ENCODE measurements at places on chromosomes 1 and 21. TPM values are rescaled to one million over a fixed set of nuclear protein-coding genes. Genes with fewer than 3 reads are reported as not detected.

GNB1 gene
- total RNA-seq, result 419 TPM

GRCh38 chr1:56827711-56828110, 8.5 kb upstream of the FYB2 start:
- H3K36me3 ChIP-seq, result no peaks in the 10 kb centered on the region
- peaks cover 3% of the 10 kb centered on the region for H3K27me3 ChIP-seq
- H3K4me3 ChIP-seq, result no peak overlapping the region
- no peak overlapping the region for H3K27ac ChIP-seq
- H3K4me1 ChIP-seq, result peaks cover 25% of the 10 kb centered on the region
- DNase-seq, result no peak

GRCh38 chr1:177703888-177704446, 265.9 kb downstream of the SEC16B start:
- H3K27me3 ChIP-seq, result peaks cover 12% of the 10 kb centered on the region
- H3K4me1 ChIP-seq, result no peaks in the 10 kb centered on the region
- no peak overlapping the region for H3K27ac ChIP-seq

GRCh38 chr1:53214376-53214940, 6.0 kb downstream of the CZIB start:
- H3K27ac ChIP-seq, result no peak overlapping the region
- H3K36me3 ChIP-seq, result peaks cover 19% of the 10 kb centered on the region
- peaks cover 7% of the 10 kb centered on the region for H3K4me1 ChIP-seq
- H3K27me3 ChIP-seq, result no peaks in the 10 kb centered on the region
- no peak overlapping the region for H3K4me3 ChIP-seq

CRYBG2 gene
- total RNA-seq, result not detected

CLDN17 gene
- not detected for total RNA-seq

GRCh38 chr1:76145332-76145731, 70.8 kb downstream of the ST6GALNAC3 start:
- H3K27ac ChIP-seq, result peak overlapping the region; percentile 23
- H3K4me1 ChIP-seq, result peaks cover 10% of the 10 kb centered on the region
- H3K4me3 ChIP-seq, result no peak overlapping the region
- H3K27me3 ChIP-seq, result peaks cover 2% of the 10 kb centered on the region

GRCh38 chr1:185567440-185567839, 166.8 kb upstream of the HMCN1 start:
- no peaks in the 10 kb centered on the region for H3K36me3 ChIP-seq
- DNase-seq, result no peak
- H3K27ac ChIP-seq, result peak overlapping the region; percentile 85
- H3K4me3 ChIP-seq, result no peak overlapping the region
- H3K27me3 ChIP-seq, result no peaks in the 10 kb centered on the region

- no peaks in the 10 kb centered on the region for H3K36me3 ChIP-seq
- no peak overlapping the region for H3K27ac ChIP-seq
- DNase-seq, result peak; percentile 92
- peaks cover 10% of the 10 kb centered on the region for H3K27me3 ChIP-seq
- H3K4me1 ChIP-seq, result peaks cover 11% of the 10 kb centered on the region
Observed at GRCh38 chr1:205343431-205344065, 13.2 kb downstream of the KLHDC8A start.

DNA sequence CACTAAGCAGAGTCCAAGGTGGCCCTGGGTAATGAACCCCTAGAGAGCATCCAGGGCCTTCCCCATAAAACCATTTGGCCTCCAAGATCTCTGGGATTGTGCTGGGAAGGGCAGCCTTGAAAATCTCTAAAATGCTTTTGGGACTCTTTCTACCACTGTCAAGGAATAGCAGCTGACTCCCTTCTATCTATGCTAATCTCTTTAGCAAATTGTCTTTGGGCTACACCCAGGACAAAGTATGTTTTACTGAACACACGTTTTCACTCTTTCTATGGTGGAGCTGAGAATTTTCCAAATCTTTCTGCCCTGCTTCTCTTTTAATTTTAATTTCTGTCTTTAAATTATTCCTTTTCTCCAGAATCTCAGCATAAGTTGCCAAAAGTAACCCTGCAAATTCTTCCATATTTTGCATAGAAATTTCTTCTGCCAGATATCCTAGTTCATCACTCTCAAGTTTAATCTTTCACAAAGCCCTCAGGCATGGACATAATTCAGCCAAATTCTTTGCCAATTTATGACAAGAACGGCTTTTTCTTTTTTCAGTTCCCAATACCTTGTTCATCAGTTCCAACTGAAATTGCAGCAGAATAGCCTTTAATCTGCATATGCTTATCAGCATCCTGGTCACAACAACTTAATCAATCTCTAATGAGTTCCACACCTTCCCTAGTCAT, 687.0 kb upstream of the ADGRL4 start:
- no peaks in the 10 kb centered on the region for H3K4me1 ChIP-seq
- H3K27me3 ChIP-seq, result no peaks in the 10 kb centered on the region
- no peak overlapping the region for H3K27ac ChIP-seq

BTBD8 gene
- total RNA-seq, result 2.3 TPM

OVAAL gene
- not detected for total RNA-seq

- H3K36me3 ChIP-seq, result peaks cover 6% of the 10 kb centered on the region
- peaks cover 52% of the 10 kb centered on the region for H3K4me1 ChIP-seq
- peak overlapping the region; percentile 100 for H3K4me3 ChIP-seq
- H3K27me3 ChIP-seq, result no peaks in the 10 kb centered on the region
- peak overlapping the region; percentile 85 for H3K27ac ChIP-seq
Observed at GRCh38 chr1:93081716-93082115, 2.6 kb downstream of the MTF2 start.

SLAMF7 gene
- not detected for total RNA-seq

GRCh38 chr1:182662121-182662890, 22.1 kb downstream of the RGS8 start:
- no peak overlapping the region for H3K27ac ChIP-seq
- peaks cover 3% of the 10 kb centered on the region for H3K4me1 ChIP-seq
- H3K4me3 ChIP-seq, result no peak overlapping the region
- H3K27me3 ChIP-seq, result peaks cover 3% of the 10 kb centered on the region
- H3K36me3 ChIP-seq, result no peaks in the 10 kb centered on the region

DNA sequence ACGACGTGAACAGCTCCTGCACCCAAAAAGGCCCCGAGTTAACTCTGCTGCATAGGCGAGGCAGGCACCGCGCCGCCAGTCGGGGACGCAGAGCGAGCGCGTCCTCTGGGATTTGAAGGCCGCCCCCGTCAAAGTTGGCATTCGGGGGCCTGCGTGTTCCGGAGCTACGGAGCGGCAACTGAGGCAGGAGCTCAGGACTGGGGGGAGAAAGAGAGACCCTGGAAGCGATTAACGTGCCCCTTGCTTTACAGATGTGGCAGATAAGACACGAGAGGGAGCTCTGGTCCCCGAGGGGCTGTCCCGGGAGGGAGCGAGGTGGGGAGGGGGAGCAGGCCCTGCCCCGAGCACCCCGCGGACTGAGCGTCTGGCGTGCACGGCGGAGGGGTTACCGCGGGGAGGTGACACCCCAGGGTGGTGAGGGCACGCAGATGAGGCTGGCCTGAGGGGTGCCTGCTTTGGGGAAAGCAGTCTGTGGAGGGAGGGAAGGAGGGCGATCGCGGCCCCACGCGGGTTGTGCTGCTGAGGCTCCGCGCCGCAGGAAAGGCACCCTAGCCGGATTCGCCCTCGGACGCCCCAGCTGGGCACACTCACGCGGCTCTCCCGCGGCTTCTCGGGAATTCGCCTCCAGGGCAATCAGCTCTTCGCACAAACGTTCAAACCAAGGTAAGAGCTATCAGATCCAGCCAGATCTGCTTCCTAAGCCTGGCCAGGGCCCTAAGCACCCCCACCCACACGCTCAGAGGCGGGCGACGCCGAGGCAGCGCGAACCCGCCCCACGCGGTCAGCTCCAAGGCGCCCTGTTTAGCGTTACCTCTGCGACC, 26.5 kb downstream of the ACTA1 start:
- H3K27ac ChIP-seq, result no peak overlapping the region
- no peak for DNase-seq
- peak overlapping the region; percentile 63 for H3K4me3 ChIP-seq
- peaks cover 14% of the 10 kb centered on the region for H3K27me3 ChIP-seq
- H3K36me3 ChIP-seq, result no peaks in the 10 kb centered on the region

- H3K27me3 ChIP-seq, result no peaks in the 10 kb centered on the region
- DNase-seq, result no peak
- H3K36me3 ChIP-seq, result peaks cover 22% of the 10 kb centered on the region
- H3K4me3 ChIP-seq, result no peak overlapping the region
Observed at GRCh38 chr1:184791550-184791900, 36.9 kb upstream of the EDEM3 start.

DNA sequence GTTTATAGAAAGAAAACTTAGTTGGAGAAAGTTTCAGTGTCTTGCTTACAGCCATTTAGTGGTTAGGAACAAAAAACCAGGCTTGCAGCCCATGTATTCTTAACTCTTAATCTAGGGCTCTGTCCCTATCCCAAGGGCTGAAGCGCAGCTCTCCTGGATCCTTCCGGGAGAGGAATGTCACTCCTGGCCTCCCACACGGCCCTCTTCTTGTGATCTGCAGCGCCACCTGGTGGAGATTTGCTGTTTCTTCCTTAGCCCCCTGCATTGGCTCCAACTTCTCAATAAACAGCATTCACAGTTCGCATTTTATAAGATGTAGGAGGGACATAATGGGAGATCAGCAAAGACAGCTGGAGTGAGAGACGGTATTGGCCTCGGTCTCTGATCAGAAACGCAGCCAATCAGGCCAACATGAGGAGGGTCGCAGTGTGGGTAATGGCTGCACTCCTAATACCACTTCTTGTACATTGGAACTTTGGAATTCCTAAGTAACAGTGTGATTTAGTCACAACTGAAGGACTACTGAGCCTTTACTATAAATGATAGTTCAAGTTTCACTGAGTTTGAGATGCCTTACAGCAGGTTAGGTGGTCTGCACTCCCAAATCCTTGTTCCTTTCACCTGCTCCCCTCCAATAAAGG, 283.4 kb downstream of the ASTN1 start:
- H3K36me3 ChIP-seq, result no peaks in the 10 kb centered on the region
- no peak overlapping the region for H3K4me3 ChIP-seq
- peaks cover 22% of the 10 kb centered on the region for H3K27me3 ChIP-seq
- H3K27ac ChIP-seq, result no peak overlapping the region
- DNase-seq, result no peak

GRCh38 chr1:99705385-99705784, 59.5 kb downstream of the PALMD start:
- H3K4me1 ChIP-seq, result peaks cover 5% of the 10 kb centered on the region
- DNase-seq, result no peak
- H3K27me3 ChIP-seq, result no peaks in the 10 kb centered on the region
- peak overlapping the region; percentile 37 for H3K27ac ChIP-seq
- no peaks in the 10 kb centered on the region for H3K36me3 ChIP-seq

DNA sequence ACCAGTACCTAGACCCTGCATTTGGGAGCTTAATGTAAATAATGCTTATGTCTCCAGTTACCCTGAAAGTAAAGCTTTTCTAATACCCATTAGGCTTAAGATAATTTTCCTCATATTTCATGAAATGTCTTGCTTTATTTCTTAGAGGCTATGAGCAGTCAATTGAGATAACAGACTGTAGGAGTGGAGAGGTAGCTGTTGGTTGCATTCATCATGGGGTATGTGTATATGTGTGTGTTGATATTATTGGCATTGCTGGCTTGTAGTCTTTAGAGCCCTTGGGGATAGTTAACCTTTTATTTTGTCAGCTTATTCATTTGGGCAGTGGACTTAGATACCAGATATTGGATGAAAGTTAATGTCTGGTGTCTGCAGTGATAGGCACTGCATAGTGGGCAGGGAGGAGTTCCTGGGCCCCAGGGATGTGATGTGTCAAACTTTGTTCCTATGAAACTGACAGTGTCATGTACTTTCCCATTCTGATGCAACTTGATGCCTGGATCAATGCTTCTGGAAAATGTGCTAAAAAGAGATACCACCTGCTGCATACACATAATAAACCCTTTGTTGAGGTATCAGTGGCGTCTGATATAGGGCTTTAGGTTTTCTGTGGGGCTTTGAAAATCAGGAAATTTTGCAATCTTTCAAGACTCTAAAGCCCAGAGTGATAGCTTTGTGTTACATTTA, 83.9 kb downstream of the MAST2 start:
- no peak for DNase-seq
- H3K27ac ChIP-seq, result no peak overlapping the region
- H3K4me1 ChIP-seq, result peaks cover 44% of the 10 kb centered on the region

- peak overlapping the region; percentile 79 for H3K27ac ChIP-seq
- no peak for DNase-seq
- peak overlapping the region; percentile 71 for H3K4me3 ChIP-seq
- no peaks in the 10 kb centered on the region for H3K27me3 ChIP-seq
- peaks cover 2% of the 10 kb centered on the region for H3K36me3 ChIP-seq
Observed at GRCh38 chr1:193181536-193181935, 4.9 kb downstream of the B3GALT2 start.

OR2M2 gene
- not detected for total RNA-seq

- peaks cover 3% of the 10 kb centered on the region for H3K36me3 ChIP-seq
- no peak for DNase-seq
Observed at GRCh38 chr1:25110036-25110435, 122.3 kb downstream of the SYF2 start.

DNA sequence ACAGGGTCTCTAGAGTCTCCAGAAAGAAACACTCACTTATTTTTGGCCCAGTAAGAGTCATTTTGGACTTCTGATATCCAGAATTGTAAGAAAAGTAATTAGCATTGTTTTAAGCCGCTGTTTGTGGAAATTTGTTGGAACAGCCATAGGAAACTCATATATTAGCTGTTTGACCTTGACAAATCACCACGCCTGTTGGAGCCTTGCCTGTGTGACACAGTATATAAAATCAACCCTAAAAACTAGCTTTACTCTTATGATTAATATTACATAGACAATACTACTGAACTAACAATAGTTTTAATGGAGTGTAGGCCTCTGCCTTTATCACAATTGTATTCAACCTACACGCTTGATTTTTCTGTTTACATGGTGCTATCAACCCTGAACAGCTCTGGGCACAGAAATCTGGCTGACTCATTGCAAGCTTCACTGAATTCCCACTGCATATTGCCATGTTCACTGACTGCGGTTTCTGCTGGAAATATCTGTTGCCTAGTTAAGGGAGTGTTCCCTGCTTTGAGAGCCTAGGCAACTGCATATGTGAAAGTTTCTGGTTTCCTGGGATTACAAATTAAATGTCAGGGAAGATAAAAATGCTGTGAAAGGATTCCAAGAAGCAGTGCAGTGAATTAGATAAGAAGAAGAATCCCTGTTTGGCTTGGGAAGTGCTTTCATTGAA, 419.5 kb upstream of the DEPDC1 start:
- no peaks in the 10 kb centered on the region for H3K36me3 ChIP-seq
- H3K4me3 ChIP-seq, result no peak overlapping the region
- DNase-seq, result no peak
- H3K27me3 ChIP-seq, result no peaks in the 10 kb centered on the region
- no peak overlapping the region for H3K27ac ChIP-seq

ATAD3A gene
- total RNA-seq, result 29.9 TPM

DNA sequence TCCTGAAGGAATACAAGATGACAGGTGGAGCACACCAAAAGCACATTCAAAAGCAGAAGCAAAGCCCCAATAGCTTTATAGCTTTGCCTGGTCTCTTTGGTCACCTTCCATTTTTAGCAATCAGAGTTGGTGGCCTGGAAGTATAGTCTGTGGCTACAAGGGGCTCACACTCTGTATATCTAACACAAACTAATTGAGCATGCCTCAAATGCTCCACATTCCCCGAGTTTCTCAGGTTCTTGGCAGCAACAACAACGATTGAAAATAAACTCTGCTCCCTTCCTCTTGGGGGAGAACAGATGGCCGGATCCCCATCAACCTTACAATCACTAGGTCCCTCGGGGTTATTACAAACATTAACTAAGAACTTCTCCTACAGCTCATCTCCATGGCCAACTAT, 24.9 kb upstream of the TADA1 start:
- DNase-seq, result no peak
- no peak overlapping the region for H3K4me3 ChIP-seq
- H3K36me3 ChIP-seq, result peaks cover 2% of the 10 kb centered on the region
- H3K4me1 ChIP-seq, result peaks cover 42% of the 10 kb centered on the region
- no peak overlapping the region for H3K27ac ChIP-seq
